ENCODE measurements at places on chromosomes 11 and 22. TPM values are rescaled to one million over a fixed set of nuclear protein-coding genes. Genes with fewer than 3 reads are reported as not detected.

Gene PANX2
- total RNA-seq: 1.4 TPM

Gene PATE4
- not detected for total RNA-seq

Gene IFITM10
- 1.2 TPM for total RNA-seq

Gene IGF2
- total RNA-seq: 0.07 TPM

Gene ELFN2
- total RNA-seq: 0.68 TPM

Gene APOA4
- total RNA-seq: not detected

Gene OR56A1
- total RNA-seq: not detected

Gene APOBEC3A
- 5.8 TPM for total RNA-seq

Gene NCAM1
- total RNA-seq: 0.34 TPM

Gene PRSS23
- total RNA-seq: 68.7 TPM

Gene CD3D
- not detected for total RNA-seq

Gene POU2AF2
- total RNA-seq: not detected

Gene OR51A2
- not detected for total RNA-seq

Gene FGF19
- not detected for total RNA-seq

Gene C22orf23
- not detected for total RNA-seq

Gene XKR3
- not detected for total RNA-seq

Gene MGAT3
- not detected for total RNA-seq

Gene MEI1
- 0.07 TPM for total RNA-seq

Gene UBQLNL
- total RNA-seq: not detected

Gene MYEOV
- under 0.01 TPM for total RNA-seq

Gene SHANK3
- total RNA-seq: 1.4 TPM

Gene TNNI2
- under 0.01 TPM for total RNA-seq

Gene SCUBE1
- not detected for total RNA-seq

Gene CATSPERZ
- 0.34 TPM for total RNA-seq

Gene SCN4B
- 2.6 TPM for total RNA-seq

Gene C11orf97
- total RNA-seq: not detected

Gene ARHGAP20
- total RNA-seq: under 0.01 TPM

Gene KCNE3
- 0.43 TPM for total RNA-seq

Gene PRG3
- total RNA-seq: not detected

Gene NOX4
- 0.43 TPM for total RNA-seq

Gene GPR83
- total RNA-seq: 0.07 TPM

Gene OR4D5
- total RNA-seq: not detected

Gene SMTNL1
- total RNA-seq: not detected

Gene TMEM191C
- total RNA-seq: 0.85 TPM

Gene SERPING1
- total RNA-seq: 0.68 TPM

Gene TRIM49
- total RNA-seq: not detected

Gene GLYATL1
- not detected for total RNA-seq

Gene SPINDOC
- 4.4 TPM for total RNA-seq

Gene EPS8L2
- total RNA-seq: 126 TPM

Gene MIOX
- total RNA-seq: 0.14 TPM

Gene MYO7A
- 0.07 TPM for total RNA-seq

Gene PKNOX2
- not detected for total RNA-seq

Gene MS4A2
- not detected for total RNA-seq

Gene SELENOM
- 17.4 TPM for total RNA-seq

Gene POLA2
- total RNA-seq: 3.6 TPM

Gene PAK1
- 50.3 TPM for total RNA-seq

Gene TRAPPC4
- 107 TPM for total RNA-seq

Gene POU2AF3
- total RNA-seq: 0.36 TPM

Gene PLAAT2
- 0.50 TPM for total RNA-seq

Gene H19
- 3.8 TPM for total RNA-seq

Gene LINC01488
- total RNA-seq: not detected

Gene GGTLC3
- not detected for total RNA-seq

Gene KCNC1
- not detected for total RNA-seq
